Vagina (tissue), 2 donors: ENCODE measurements at places on chromosomes 6 and 20.

DNA sequence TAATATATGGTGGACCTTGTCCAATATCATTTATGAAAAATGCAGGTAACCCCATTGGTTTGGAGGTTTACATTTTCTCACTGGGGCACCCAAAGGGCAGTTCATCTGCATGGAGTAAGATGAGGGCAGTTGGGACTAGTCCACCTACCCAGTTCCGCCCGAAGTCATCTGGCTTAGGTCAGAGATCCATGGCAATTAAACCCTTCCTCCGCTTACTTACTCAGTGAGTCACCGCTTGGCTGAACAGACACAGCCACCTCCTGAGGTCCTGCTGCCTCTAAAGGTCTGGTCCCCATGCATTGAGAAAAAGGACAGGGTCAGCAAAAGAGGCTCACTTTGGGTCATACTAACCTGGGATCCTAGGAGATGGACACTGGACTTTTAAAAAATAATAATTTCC, 102.9 kb upstream of the PRL start:
- no peak for DNase-seq

GRCh38 chr20:7232796-7233195, 465.3 kb downstream of the BMP2 start:
- no peak for DNase-seq

DNA sequence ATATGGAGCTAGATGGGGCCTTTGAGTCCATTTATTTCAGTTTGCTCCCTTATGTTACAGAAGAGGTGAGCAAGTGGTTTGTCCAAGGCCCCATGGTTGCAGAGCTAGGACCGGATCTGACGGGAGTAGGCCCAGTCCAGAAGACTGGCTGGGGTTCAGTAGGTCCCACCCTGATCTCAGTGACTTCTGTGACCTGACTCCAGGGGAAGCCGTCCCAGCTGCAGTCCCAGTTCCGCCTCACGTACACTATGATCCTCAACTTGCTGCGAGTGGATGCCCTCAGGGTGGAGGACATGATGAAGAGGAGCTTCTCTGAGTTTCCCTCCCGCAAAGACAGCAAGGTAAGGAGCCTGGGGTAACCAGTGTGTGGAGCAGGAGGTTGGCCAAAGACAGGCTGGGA, 5.4 kb downstream of the DXO start:
- DNase-seq = no peak

GRCh38 chr6:21064756-21065340, 528.7 kb upstream of the SOX4 start:
- no peak for DNase-seq

DNA sequence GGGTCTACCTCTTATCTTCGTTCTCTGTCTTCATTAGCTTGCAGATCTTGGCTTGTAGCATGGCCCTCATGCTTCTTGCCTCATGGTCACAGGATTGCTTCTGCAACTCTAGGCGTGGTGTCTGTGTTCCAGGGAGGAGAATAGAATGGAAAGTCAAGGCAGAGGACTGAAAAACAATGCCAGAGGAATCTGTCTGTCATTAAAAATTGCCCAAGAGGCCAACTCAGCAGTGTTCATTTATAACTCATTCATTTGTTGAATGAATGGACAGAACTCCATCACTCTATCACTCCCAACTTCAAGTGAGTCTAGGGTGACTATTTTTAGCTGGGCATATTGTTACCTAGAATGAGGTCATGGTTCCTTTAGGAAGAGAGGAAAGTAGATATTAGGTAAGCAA, 179.6 kb downstream of the UST start:
- DNase-seq = no peak
